ENCODE measurements at places on chromosomes 12 and 14.

GRCh38 chr12:46660719-46661109 is 165.1 kb downstream of the SLC38A4 start:
- DNase-seq = no peak

GRCh38 chr14:76088771-76089571 is 62.8 kb upstream of the GPATCH2L start:
- DNase-seq = no peak

DNA sequence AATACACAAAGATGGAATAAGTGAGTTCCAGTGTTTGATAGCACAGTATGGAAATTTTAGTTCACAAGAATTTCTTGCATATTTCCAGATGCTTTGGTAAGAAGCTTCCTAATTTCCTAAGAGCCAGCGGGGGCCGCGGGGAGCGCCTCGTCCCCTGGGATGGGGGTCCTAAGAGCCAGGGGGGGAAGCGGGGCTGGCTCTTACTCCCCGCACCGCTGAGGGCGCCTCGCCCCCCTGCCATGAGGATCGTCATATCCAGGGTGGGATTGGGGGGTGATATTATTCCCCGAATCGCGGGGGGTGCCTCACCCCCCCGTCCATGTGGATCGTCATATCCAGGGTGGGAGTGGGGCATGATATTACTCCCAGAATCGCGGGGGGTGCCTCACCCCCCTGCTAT is 100.5 kb upstream of the GNG2 start:
- DNase-seq = no peak

GRCh38 chr12:13251521-13251920 is 55.0 kb downstream of the EMP1 start:
- no peak for DNase-seq

- no peak for DNase-seq
Measured at GRCh38 chr12:24795699-24796347, 153.1 kb downstream of the BCAT1 start.

- no peak for DNase-seq
Measured at GRCh38 chr12:57215668-57216013, 953 bp upstream of the NXPH4 start.

DNA sequence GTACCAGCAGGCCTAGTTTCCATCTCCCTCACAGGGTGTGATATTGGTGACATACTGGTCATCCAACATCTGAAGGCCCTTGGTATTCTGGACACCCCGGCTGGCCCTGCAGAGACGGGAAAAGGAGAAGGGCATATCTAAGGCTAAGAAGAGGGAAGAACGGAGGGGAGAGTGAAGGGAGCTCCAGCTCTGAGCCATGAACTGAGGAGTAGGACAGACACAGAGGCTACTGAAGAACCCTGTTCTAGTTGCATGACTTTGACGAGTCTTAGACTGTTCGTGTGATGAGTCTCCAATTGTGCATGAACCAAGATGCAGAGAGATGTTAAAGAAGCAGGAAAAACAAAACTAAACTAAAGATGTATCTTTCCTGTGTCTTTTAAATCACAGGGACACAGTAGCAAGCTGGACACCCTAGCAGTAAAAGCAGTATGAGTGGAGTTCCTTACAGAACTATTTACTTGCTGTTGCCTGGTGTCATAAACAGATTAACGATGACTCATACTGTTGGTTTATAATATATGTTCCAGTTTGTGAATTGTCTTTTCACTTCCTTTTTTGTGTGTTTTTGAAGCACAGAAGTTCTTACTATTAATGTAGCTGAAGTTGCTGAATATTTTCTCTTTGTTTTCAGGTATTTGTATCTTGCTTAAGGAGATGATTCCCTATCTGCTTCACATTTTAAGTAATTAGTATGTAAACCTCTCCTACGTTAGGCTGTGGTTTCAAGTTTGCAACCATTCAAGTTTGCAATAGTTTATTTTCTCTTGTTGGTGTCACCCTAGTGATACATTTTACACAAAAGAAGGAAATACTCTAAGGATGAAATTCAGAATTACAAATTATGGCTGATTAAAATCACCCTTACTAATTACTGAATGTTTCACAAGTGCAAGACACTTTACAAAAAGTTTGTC is 15.7 kb downstream of the FAR2 start:
- DNase-seq = peak; percentile 8

DNA sequence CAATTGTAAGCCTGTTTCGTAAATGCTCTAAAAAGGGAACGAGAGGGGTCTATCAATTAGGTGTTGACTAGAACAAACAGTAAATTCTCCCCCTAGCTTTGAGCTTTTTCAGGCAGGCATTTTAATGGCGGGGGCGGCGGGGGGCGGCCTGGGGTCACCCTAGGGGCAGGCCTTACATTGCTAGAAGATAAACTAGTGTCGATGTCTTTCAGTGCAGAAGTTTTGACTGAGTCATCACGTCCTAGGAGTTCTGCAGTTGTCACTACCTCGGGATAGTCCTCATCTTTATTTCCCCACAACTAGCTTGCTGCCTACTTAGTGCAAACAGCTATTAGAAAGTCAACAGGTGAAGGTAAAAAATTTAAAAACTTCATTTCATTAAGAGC is 1.6 kb downstream of the ATP6V1D start:
- DNase-seq = no peak

DNA sequence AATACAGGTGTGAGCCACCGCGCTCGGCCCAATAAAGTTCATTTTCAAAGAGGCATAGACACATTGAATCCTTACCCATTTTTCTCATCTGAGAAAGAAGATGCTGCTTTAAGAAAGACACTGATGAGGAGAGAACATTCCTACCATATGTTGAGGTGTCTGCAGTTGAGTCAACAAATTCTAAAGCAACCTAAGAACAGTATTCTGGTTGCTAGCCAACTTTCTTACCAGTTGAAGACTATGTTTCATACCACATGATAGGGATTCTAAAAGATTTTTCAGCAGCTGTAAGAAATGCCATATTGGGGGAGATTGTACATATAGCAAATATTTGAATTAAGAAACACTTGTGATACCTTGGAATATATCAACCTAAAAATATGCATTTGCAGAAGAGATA is 160.1 kb downstream of the SRGAP1 start:
- no peak for DNase-seq

- DNase-seq = no peak
Measured at GRCh38 chr12:5733136-5733755, 211.8 kb downstream of the ANO2 start.

- DNase-seq = no peak
Measured at GRCh38 chr12:79561401-79562132, 129.2 kb downstream of the PAWR start.

DNA sequence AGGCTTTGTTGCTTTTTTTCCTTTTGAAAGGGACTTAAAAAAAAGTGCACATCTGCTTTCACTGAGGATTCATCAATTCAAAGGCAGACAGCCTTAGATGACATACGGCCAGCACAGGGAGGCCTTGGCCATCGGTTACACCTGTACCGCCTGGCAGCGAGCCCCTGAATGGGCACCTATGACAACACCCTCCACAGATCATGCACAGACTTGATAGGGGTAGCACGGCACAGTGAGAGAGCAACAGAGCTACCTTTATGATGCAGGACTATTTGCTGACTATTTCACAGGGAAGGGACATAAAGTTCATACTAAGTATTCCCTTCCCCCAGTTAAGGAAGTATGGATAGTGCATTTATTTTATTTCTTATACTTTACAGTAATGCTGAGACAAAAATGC is 137.9 kb upstream of the ARID2 start:
- no peak for DNase-seq

DNA sequence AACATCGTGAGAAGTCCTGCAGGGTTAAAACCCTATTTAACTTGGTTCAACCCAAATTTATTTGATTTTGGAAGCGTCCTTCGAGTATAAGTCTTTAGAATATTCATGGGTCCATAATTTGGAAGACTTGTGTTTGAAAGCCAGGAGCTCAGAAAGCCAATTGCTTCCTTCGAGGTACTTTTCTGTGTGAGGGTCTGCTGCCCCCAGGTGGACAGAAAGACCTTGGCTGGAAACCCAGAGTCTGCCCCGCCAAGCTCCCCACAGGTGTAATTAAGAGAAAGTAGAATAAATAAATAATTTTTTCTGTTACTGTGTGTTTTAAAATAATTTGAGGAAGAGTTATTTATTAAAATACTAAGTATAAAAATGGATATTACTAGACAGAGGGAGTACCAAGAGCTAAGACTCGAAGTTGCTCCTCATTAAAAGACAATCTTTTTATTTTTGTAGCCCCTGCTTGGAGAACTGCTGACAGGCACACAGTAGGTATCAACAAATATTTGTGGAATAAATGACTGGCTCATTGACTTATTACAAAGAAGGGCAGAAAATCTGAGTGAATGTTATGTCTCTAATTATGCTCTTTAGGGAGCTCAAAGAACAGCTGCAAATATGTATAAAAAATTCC is 105.8 kb downstream of the PAH start:
- DNase-seq = no peak

- no peak for DNase-seq
Measured at GRCh38 chr12:49982246-49983087, 9.7 kb downstream of the AQP6 start.

DNA sequence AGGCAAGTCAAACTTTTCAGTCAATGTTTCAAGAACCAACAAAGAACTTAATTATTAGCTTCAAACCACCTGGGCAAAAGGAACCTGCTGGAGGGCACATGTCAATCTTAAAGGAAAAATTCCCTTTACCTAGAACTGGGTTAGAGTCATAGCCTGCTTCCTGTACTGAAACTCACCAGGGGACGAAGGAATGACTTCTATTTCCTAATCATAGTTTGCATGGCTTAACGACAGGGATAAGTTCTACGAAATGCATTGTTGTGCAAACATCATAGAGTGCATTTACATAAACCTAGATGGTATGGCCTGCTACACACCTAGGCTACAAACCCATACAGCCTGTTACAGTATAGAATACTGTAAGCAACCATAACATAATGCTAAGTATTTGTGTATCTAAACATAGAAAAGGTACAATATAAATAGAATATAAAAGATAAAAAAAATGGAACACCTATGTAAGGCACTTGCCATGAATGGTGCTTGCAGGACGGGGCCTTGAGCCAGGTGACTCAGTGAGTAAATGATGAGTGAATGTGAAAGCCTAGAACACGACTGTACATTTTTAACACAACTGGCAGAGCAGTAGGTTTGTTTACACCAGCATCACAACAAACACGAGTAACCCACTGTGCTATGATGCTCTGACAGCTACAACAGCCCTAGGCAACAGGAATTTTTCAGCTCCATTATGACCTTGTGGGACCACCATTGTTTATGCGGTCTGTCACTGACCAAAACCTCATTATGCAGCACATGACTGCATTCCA is 234.9 kb upstream of the CAND1 start:
- no peak for DNase-seq

GRCh38 chr12:64600164-64600561 is 10.1 kb upstream of the RASSF3 start:
- DNase-seq = no peak

GRCh38 chr12:42705863-42706262 is 116.3 kb upstream of the PRICKLE1 start:
- DNase-seq = no peak

GRCh38 chr14:94584591-94585280 is 3.5 kb downstream of the SERPINA5 start:
- DNase-seq = no peak

- peak; percentile 74 for DNase-seq
Measured at GRCh38 chr12:107091989-107092641, 1.2 kb downstream of the CRY1 start.

- DNase-seq = no peak
Measured at GRCh38 chr12:69028941-69029729, 96.2 kb upstream of the CPM start.

- no peak for DNase-seq
Measured at GRCh38 chr14:30482276-30482675, 76.7 kb upstream of the G2E3 start.

DNA sequence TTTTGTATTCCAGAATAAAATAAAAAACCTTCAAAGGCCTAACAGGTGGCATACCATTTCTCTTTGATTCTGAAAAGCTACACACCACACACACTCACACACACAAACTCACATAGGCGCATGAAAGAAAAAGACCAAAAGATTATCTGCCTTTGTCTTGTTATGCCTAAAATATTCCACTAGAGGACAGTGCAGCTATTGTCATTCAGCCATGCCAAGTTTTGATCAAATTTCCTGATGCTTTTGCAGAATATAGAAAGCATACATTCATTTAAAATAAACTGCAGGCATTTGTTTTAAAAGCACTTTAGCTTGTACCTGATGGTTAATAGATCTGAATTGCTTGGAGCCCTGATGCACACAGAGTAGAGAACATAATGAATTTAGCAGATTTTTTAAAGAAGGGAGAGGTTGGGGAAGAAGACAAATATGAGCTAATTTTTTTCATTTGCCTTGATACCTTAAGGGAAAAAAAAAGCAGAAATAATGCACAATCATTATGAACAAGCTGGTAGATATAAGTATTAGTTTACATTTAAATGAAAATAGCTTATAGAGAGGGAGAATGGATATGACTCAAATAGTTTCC is 1766.9 kb upstream of the SEL1L start:
- DNase-seq = no peak

DNA sequence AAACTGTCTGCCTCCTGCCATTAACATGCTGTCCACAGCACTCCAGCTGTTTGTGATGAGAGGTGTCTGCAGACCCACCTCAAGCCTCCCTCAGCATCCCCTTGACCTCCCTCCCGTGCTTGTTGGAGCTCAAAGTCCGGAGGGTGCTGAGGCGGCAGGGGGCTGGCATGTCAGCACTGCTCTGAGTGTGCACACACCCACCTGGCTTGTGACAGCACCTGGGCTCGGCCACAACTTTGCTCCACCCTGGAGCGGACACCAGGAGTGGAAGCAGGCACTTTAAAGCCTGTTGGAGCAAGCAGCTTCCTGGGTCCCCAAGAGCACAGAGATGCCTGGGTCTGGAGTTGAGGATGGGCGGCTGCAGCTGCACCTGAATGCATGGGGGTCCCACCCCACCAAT is 20.9 kb downstream of the SERPINA3 start:
- no peak for DNase-seq

- DNase-seq = no peak
Measured at GRCh38 chr14:55139696-55140509, 10.9 kb downstream of the LGALS3 start.

GRCh38 chr14:94451826-94452225 is 774 bp downstream of the SERPINA11 start:
- DNase-seq = no peak

- no peak for DNase-seq
Measured at GRCh38 chr12:109963743-109964429, 32.3 kb downstream of the GIT2 start.

DNA sequence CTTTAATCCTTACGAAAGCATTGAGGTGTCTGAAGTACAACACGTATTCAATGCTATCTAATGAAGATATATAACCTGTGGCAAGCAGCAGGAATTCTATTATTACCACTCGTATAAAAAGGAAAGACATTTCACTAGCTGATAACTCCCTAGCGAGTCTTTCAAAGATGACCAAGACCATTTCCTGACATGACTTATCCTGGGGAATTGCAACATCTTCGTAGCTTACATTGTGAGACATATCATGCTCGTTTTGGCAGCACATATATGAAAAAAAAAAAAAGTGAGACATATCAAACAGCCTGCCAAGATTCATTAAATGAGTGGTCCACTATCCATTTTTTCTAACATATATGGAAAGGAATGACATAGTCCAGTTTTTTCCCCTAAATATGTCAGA is 337.0 kb downstream of the FSCB start:
- DNase-seq = no peak

- DNase-seq = no peak
Measured at GRCh38 chr12:19648591-19648990, 209.3 kb downstream of the AEBP2 start.

- peak; percentile 6 for DNase-seq
Measured at GRCh38 chr12:131090274-131091210, 136.8 kb downstream of the ADGRD1 start.

GRCh38 chr14:104800015-104800770 is 708 bp upstream of the ZBTB42 start:
- DNase-seq = peak; percentile 76

- DNase-seq = no peak
Measured at GRCh38 chr14:28254768-28255167, 511.8 kb upstream of the FOXG1 start.
